ENCODE measurements at places on chromosomes 13 and 19.

GRCh38 chr13:40639221-40639681 lies 27.2 kb downstream of the FOXO1 start:
- peaks cover 39% of the 10 kb centered on the region for H3K4me1 ChIP-seq
- H3K4me3 ChIP-seq = no peak overlapping the region
- H3K27me3 ChIP-seq = no peaks in the 10 kb centered on the region
- no peak for DNase-seq
- no peaks in the 10 kb centered on the region for H3K36me3 ChIP-seq

DNA sequence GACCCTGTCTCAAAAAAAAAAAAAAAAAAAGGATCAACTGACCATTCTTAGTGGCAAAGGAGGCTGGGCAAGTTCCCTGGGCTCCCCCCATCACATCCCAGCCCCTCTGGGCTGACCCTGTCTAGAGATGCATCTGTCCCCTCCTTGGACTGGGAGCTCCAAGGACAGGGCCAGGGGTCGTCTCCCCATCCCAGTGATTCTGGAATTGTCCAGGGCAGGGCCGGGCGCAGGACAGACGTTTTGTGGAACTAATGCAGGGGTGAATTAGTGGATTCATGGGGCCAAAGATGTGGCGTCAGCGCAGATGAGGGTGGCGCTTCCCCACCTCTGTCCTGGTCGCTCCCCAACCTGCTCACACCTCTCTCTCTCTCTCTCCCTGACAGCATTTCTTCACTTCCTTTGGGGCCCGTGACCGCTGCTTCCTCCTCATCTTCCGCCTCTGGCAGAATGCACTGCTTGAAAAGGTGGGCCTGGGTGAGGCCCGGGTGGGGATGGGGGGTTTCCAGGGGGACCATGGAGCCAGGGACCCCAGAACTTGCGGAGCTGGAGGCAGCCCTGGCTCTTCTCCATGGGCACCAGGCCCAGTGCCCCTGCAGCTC lies 11.1 kb downstream of the GRAMD1A start:
- no peak overlapping the region for H3K4me3 ChIP-seq
- H3K4me1 ChIP-seq = peaks cover 7% of the 10 kb centered on the region
- no peak overlapping the region for H3K27ac ChIP-seq
- no peak for DNase-seq
- H3K27me3 ChIP-seq = no peaks in the 10 kb centered on the region
- H3K36me3 ChIP-seq = peaks cover 16% of the 10 kb centered on the region

GRCh38 chr13:24683838-24684599 lies 3.8 kb downstream of the ATP12A start:
- H3K36me3 ChIP-seq = no peaks in the 10 kb centered on the region
- H3K27ac ChIP-seq = no peak overlapping the region
- H3K4me1 ChIP-seq = peaks cover 19% of the 10 kb centered on the region
- no peak overlapping the region for H3K4me3 ChIP-seq

GRCh38 chr19:16655727-16656126 lies 4.2 kb downstream of the SMIM7 start:
- H3K27me3 ChIP-seq = no peaks in the 10 kb centered on the region
- peaks cover 30% of the 10 kb centered on the region for H3K36me3 ChIP-seq
- H3K27ac ChIP-seq = no peak overlapping the region
- H3K4me1 ChIP-seq = peaks cover 20% of the 10 kb centered on the region
- no peak for DNase-seq
- H3K4me3 ChIP-seq = no peak overlapping the region

GRCh38 chr19:56838909-56839651 lies 1.4 kb downstream of the PEG3 start:
- H3K27me3 ChIP-seq = no peaks in the 10 kb centered on the region
- H3K27ac ChIP-seq = no peak overlapping the region
- H3K4me1 ChIP-seq = no peaks in the 10 kb centered on the region
- no peak overlapping the region for H3K4me3 ChIP-seq
- peaks cover 1% of the 10 kb centered on the region for H3K36me3 ChIP-seq

GRCh38 chr13:96089749-96090239 lies at the start of gene HS6ST3:
Gene HS6ST3, plus strand, starts transcription at chr13:96090107.
- peaks cover 13% of the 10 kb centered on the region for H3K4me1 ChIP-seq
- H3K36me3 ChIP-seq = peaks cover 2% of the 10 kb centered on the region
- DNase-seq = no peak
- peaks cover 70% of the 10 kb centered on the region for H3K27me3 ChIP-seq
- H3K4me3 ChIP-seq = peak within 1 kb of the TSS; percentile 62

- no peak overlapping the region for H3K4me3 ChIP-seq
- H3K27ac ChIP-seq = no peak overlapping the region
- DNase-seq = no peak
- no peaks in the 10 kb centered on the region for H3K4me1 ChIP-seq
- H3K36me3 ChIP-seq = peaks cover 2% of the 10 kb centered on the region
Measured at GRCh38 chr19:33150852-33151518, 19.1 kb downstream of the WDR88 start.

DNA sequence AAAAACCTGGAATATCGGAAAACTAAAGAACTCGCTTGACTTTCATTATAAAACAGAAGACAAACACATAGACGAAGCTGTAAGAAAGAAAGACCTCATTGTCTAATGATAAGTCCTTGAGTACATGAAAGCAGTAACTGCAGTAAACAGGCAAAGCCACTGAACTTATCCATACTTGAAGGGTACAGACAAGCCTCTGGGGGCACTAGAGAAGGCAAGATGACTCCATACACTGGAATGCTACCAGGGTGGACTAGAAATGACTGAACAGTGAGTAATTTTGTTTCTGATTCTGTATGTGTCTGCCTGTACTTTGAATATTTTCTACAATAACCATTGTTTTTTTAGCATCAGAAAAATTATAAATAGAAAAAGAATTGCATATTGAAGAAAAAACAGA lies 507.9 kb downstream of the UQCRFS1 start:
- peak overlapping the region; percentile 78 for H3K27ac ChIP-seq
- no peaks in the 10 kb centered on the region for H3K36me3 ChIP-seq
- peaks cover 58% of the 10 kb centered on the region for H3K4me1 ChIP-seq
- H3K4me3 ChIP-seq = no peak overlapping the region

GRCh38 chr13:70623239-70623638 lies 515.0 kb upstream of the KLHL1 start:
- no peak overlapping the region for H3K27ac ChIP-seq
- H3K36me3 ChIP-seq = no peaks in the 10 kb centered on the region
- H3K4me1 ChIP-seq = no peaks in the 10 kb centered on the region
- no peak for DNase-seq
- H3K27me3 ChIP-seq = no peaks in the 10 kb centered on the region

DNA sequence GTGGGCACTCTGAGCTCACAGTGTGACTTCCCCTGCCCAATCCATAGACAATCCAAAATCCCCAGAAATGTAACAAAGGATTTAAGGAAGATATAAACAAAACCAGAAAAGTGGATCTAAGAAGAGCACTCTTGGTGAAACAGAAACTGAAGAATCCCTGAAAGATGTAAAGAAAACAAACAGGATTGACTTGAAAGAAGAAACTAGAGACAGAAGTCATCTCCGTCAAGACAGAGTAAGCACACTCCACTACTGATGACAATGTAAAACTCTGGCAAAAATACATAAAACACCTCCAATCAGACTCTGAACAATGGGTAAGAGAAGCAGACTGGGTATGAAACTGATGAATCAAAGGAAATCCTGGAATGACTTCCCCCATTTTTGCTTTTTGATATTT lies 13.5 kb downstream of the TUBGCP3 start:
- DNase-seq = no peak
- no peaks in the 10 kb centered on the region for H3K27me3 ChIP-seq
- peaks cover 8% of the 10 kb centered on the region for H3K36me3 ChIP-seq
- H3K27ac ChIP-seq = peak overlapping the region; percentile 20

DNA sequence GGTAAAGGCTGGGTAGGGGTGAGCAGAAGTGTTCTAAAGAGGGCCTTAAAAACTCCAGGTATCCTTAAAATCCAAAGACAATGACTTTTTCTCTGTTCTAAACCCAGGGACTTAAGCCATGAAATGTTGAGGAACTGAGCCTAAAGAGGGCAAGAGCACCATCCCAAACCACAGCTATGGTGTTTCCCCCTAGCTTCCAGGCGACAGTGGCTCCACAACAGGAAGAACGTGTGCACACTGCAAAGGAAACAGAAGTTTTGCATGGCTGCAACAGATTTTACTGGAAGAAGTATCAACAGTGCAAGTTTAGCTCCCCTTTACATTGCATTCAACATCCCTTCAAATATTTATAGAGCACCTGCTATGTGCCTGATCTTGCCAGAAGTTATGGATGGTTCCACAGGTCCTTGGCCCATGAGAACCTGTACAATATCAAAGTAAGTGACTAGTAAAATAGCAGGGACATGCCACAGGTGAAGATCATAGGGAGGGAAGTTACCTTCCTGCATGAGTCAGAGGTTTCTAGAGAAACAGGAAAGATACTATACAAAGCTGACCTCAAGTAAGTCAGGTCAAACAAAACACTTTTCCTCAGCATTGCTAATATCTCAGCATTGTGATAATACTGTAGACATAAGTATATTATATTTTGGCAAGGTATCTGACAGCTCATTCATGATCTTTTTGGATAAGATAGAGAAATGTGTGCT lies 8.4 kb upstream of the KCTD12 start:
- no peak overlapping the region for H3K27ac ChIP-seq
- H3K4me3 ChIP-seq = no peak overlapping the region
- no peak for DNase-seq
- peaks cover 6% of the 10 kb centered on the region for H3K4me1 ChIP-seq
- peaks cover 28% of the 10 kb centered on the region for H3K27me3 ChIP-seq

- no peak overlapping the region for H3K4me3 ChIP-seq
- H3K27ac ChIP-seq = no peak overlapping the region
- H3K36me3 ChIP-seq = peaks cover 13% of the 10 kb centered on the region
- no peak for DNase-seq
- H3K27me3 ChIP-seq = no peaks in the 10 kb centered on the region
- peaks cover 19% of the 10 kb centered on the region for H3K4me1 ChIP-seq
Measured at GRCh38 chr13:43077906-43078305, 54.5 kb downstream of the DNAJC15 start.

- no peaks in the 10 kb centered on the region for H3K27me3 ChIP-seq
- DNase-seq = no peak
- no peaks in the 10 kb centered on the region for H3K36me3 ChIP-seq
- no peak within 1 kb of the TSS for H3K27ac ChIP-seq
Measured at GRCh38 chr19:22286151-22286810, at the start of gene ZNF729. Gene ZNF729, plus strand, starts transcription at chr19:22286441. Its CDS starts 85 bp downstream, at chr19:22286526.

- DNase-seq = no peak
- peak overlapping the region; percentile 71 for H3K27ac ChIP-seq
- H3K4me1 ChIP-seq = peaks cover 7% of the 10 kb centered on the region
Measured at GRCh38 chr19:49335784-49336481, 727 bp downstream of the CD37 start.

DNA sequence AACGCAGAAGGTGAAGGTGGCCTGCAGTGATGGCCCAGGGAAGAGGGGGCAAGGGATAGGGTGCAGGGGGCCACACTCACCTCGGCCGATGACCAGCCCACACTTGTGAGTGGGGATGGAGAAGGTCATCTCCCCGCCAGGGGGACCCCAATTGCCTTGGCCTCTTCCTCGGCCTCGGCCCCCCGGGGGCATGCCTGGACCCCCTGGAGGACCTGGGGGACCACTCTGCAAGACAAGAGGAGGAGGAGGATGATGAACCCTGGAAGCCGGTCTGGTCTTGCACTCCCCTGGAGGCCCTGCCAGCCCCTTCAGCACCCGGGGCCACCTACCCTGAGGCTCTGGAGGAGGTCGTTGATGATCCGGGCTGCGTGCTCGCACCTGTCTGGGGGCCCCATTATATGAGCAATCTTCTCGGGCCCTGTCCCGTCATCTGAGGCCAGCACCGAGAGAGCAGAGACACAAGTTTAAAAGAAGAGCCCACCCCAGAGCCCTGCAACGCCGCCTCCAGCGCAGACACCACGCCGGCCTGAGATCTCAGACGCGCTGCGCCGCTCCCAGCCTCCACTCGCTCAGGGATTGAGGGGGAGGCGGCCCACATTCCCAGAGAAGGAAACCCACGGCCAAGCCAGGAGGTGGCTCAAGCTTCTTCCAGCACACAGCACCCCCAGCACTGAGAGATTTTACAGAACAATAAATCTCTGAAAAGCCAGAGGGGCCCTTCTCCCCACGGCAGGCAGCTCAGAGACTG lies 7.8 kb downstream of the KHSRP start:
- no peak for DNase-seq
- H3K27me3 ChIP-seq = no peaks in the 10 kb centered on the region
- H3K27ac ChIP-seq = no peak overlapping the region
- peaks cover 5% of the 10 kb centered on the region for H3K4me1 ChIP-seq
- H3K36me3 ChIP-seq = peaks cover 13% of the 10 kb centered on the region

DNA sequence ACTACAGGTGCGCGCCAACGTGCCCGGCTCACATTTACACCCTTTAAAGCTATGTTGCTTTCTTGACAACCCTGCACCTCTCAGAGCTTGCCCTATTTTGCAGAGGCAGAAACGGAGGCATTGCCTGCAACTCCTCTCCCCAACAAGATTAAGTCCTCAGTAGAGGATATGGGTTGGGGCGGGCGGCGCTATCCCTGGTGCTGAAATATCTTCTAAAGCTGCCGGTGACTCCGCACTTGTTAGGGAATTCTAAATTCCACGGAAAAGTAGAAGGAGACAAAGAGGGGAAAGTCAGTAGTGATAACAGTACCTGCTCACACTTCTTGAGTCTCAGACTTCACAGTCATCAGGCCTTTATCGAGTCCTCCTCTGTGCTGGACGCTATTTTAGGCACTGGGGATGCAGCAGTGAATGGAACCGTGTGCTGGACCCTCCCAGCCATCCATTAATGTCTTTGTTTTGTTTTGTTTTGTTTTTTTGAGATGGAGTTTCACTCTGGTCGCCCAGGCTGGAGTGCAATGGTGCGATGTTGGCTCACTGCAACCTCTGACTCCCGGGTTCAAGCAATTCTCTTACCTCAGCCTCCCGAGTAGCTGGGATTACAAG lies 18.0 kb downstream of the SLC5A5 start:
- no peak overlapping the region for H3K27ac ChIP-seq
- DNase-seq = no peak
- peaks cover 23% of the 10 kb centered on the region for H3K27me3 ChIP-seq
- H3K36me3 ChIP-seq = peaks cover 2% of the 10 kb centered on the region

Measured in chondrocyte (in vitro differentiated cells).